ENCODE measurements at places on chromosomes 1 and 21.

DNA sequence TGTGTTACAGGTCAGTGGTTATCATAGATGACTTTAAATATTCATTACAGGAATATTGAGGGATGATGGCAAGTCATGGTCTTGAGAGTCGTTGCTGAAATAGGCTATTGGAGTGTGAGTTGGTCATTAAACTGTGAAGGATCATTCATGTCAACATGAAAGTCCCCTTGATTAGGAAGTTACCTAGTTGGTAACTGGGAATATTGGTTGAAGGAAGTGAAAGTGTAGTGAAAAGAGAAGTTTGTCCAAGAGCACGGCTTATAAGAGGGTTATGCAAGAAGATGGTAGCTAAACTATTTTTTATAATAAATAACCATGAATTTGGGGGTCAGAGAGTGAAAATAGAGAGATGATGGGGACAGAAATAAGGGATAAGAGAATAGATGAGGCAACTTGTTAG lies 16.9 kb downstream of the CRB1 start:
- no peak for DNase-seq

GRCh38 chr1:227449051-227449450 lies 114.3 kb upstream of the ZNF678 start:
- no peak for DNase-seq

GRCh38 chr1:201904579-201904978 lies 15.9 kb downstream of the SHISA4 start:
- DNase-seq = no peak

DNA sequence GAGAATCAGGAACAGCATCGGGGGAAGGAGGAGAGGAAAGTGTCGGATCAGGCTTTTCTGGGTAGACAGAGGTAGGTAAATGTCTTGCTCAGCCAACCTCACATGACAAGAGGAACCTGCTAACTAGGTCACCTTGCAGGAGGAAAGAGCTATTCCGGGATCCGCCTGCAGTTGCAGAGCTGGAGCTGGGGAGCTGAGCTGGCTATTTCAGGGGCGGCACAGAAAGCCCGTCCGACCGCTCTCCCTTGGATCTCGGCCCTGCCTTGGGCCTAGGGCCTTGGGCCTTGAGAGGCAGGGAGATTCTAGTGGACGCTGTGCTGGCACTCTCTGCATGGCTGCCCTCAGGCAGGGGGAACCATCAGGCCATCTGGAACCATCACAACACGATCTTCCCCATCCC lies 56.5 kb upstream of the CTPS1 start:
- DNase-seq = no peak

DNA sequence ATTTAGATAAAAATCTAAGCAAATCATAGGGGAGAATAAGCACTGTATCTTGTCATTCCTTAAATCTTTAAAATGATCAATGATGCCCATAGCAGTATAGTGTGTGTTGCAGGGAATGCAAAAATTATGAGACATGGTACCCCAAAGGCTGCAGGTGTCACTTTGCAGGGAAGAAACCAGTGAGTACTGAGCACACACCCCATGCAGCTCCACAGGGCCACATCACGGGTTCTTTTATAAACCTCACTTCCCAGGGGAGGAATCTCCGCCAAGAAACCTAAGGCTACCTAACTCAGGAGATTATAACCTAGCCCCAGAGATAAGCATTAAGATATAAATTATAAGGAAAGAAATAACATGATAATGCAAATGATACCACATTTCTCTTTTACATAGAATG lies 115.6 kb downstream of the APP start:
- no peak for DNase-seq

DNA sequence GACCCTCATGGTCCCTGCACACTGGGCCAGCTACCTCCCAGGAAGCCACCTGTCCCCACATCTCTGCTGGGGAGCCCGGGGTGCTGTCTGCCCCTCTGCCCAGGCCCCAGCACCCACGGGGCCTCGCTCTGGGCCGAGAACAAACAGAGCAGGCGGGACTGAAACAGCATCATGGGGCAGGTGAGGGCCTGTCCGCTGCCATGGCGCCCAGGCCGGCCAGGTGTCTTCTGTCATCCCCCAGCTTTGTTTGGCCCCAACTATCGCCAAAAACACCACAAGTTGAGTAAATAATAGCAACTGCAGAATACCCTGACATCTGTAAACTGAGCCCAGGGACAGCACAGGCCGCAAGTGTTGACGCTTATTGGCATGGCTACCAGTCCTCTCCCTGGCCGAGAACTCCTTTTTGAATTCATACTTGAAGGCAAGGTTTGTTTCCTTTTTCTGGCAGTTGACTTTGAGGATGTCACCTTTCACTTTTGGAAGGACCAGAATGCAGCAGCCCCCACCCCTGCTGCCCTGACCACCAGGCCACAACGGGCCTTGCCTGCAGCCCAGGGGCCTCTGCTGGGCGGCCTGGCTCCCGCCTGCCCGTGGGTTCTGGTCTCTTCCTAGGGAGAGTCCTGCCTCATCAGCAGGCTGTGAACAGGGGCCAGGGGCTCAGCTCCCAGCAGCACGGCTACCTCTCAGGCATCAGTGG lies 152.7 kb downstream of the CASZ1 start:
- DNase-seq = peak; percentile 95

DNA sequence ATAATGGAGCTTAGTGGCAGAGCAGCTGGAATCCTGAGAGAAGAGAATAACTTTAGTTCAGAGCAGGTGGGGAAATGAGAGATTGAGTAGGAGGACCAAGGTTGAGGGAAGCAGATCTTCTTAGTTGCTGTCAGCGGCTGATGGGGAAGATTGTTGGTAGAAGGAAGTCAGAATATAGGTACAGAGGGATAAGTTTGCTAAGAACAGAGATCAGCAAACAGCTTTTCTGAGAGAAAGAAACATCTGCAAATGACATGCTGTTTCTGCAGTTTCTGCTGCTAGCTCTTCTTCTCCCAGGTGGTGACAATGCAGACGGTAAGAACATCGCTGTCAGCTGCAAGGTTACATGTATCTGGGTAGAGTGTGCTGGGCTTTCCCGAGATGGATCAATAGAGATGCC lies at the start of gene CD1C:
TSS of gene CD1C (plus strand) at position 113 of the 400 bp plus-strand sequence. CDS start at position 255, 142 bp downstream.
- DNase-seq = no peak

All from NCI-H510A treated with DMSO at 0.1 percent for 48 hours (cell line).